ENCODE measurements at places on chromosomes 13 and 19.

- DNase-seq: no peak
These were observed 771.6 kb downstream of the EFNB2 start for GRCh38 chr13:105763851-105764250.

- DNase-seq: no peak
These were observed 977.5 kb upstream of the SPRY2 start for GRCh38 chr13:81318231-81319019.

- no peak for DNase-seq
These were observed 415.0 kb upstream of the SLITRK1 start for GRCh38 chr13:84297251-84297650.

DNA sequence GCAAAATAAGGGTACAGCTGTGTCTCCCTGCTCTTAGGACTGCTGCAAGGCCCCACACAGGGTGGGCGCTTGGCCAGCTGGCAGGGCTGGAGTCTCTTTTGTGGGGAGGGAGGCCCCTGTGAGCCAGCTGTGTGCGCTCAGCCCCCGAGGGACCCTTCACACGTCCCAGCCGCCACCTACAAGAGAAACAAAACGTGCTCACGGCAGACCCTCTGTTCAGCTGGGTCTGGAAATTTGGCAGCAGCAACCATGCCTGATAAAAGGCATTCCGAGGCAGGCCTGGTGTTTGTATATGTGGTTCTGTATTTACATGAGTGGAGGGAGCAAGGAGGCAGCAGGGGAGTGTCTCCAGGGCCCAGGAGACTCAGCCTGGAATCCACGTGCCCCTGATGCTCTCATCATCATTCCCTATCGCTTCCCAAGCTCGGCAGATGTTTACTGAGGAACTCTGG is 49.7 kb downstream of the CRTC1 start:
- no peak for DNase-seq

GRCh38 chr19:30731591-30731990 is 359.4 kb downstream of the ZNF536 start:
- no peak for DNase-seq

- DNase-seq: no peak
These were observed 6.7 kb downstream of the BCL3 start for GRCh38 chr19:44755219-44755618.

DNA sequence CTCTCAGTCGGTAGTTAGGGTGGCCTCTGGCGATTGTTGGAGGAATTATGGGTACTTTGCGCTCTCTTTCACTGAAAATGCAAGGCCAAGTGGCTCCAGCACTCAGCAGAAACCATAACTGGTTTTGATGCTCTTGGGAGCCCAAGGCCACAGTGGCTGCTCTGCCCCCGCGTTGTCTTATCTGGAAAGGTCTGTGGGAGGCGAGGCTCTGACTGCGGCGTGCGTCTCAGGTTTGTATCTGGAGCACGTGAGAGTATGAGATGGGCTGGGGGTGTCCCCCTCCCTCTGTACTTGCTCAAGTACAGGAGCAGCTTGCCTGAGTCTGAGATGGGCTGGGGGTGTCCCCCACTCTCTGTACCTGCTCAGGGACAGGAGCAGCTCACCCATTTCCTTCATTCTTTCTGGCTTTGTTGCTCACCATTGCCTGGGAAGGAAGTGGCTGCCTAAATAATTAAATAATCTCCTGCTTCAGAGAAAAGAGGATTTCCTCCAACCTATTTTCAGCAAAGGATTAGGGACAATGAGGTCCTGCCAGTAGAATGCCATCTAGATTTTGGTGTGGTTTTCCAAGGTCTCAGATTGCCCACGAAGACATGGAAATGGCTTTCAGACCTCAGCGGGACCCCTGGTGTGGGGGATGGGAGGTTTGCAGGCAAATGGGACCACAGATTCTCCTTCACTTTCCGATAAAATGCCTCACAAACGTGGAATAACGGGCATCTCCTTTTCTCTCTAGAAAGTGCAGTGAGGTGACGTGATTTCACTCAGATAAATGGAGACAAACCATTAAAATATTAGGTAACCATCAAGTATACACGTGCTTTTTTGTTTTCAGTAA is 14.7 kb downstream of the ATP11A start:
- DNase-seq: no peak

- DNase-seq: no peak
These were observed 14.4 kb upstream of the FBN3 start for GRCh38 chr19:8163759-8164158.

DNA sequence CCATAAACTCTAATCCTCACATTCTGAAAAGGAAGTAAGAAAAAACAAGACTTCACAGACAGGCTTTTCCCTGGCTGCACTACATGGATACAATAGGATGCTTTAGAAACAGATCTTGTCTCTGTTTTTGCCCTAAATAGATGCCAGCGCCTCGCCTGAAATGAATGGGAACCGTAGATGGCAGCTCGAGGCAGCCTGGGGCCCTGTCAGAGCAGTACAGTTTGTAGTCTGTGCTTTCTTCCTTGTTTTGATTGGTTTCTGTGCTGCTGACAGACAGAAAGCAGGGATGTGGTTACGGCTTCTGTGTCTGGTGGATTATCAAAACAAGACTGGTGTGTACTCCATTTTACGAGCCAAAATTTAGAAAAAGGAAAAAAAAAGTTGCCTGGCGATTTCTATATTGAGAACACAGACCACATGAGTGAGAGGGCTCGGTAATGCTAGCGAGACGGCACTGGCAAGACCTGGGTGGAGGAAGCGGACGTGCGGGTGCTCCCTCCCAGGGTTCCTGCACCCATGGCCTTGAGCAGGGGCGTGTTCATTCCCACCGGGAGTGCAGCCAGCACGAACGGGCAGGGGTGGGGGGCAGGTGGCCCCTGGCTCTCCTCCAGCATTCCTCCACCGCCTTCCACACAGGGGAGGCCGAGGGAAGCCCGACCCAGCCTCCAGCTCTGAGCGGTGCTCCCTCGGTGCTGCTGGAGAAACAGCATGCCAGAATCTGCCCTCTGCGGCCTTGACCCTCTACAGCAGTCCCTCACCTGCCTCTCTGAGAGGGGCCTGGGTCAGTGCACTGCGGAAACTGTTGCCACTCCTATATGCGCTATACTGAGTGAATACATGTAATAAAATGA is 37.6 kb upstream of the C1QTNF9 start:
- DNase-seq: no peak

DNA sequence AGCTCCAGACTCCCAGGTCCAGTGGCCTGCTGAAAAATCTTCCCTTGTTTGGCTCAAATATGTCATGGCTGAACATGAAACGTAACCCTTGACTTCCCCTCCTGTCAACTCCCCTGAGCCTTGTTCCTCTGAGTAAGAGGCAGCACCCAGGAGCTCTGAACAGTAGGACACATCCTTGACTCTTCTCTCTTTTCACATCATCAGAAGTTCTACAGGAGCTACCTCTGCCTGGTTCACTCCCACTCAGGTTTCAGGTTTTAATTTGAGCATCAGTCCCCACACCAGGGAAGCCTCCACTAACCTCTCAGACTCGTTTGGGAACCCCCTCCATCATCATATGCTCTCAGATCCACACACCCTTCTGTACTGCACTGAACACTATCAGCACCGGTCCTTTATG is 30.3 kb downstream of the ZNF823 start:
- DNase-seq: no peak

- DNase-seq: no peak
These were observed 13.2 kb downstream of the LNX2 start for GRCh38 chr13:27607125-27607524.

- DNase-seq: no peak
These were observed 54.0 kb upstream of the ATP12A start for GRCh38 chr13:24625870-24626849.

- no peak for DNase-seq
These were observed 30.2 kb upstream of the FREM2 start for GRCh38 chr13:38656699-38657098.

DNA sequence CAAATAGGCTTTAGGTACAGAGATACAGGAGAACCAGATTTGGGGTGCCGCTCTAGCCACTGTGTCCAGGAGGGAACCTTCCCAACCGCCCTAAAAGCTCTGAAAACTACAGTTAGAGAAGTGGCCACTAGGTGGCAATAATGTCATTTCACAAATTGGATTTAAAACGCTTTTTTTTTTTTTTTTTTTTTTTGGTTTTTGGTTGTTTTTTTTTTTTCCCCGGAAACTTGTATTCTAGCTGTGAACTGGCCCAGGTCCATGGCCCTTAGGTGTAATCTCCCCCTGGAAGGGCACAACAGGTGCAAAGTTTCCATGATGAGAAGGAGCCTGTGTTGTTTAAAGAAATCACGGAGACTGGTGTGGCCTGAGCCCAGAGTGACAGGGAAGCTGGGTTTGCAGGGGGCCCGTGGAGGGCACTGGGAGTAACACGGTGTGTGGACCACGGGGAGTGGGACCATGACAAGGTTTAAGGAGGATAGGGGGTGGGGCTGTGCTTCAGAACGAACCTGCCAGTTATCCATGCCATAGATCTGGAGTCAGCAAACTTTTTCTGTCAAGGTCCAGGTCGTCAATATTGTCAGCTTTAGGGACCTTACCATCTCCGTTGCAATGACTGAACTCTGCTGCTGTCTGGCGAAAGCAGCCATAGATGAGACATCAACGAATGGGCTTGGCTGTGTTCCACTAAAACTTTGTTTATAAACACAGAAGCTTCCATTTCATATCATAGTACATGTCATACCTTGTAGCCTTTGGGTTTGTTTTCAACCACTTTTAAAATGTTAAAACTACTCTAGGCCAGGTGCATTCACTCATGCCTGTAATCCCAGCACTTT is 10.1 kb downstream of the OR1I1 start:
- DNase-seq: peak; percentile 32

- DNase-seq: no peak
These were observed 6.9 kb upstream of the LTBP4 start for GRCh38 chr19:40594255-40594654.

DNA sequence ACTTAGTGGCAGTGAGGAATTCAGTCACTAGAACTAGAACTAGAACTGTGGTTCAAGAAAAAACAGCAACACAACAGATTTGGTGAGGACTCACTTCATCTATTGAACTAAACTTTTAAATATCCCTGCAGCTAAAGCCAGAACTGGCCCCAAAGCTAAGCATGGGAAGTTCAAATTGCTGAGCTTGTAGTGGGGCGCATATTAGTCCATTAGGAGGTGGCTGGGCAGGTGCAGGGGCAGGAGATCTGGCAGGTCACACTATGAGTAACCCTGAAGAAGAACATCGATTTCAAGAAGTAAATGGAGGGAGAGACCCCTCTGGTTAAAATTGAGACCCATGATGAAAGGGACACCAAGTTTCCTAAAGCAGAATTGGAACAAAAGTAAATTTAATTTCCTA is 73.8 kb upstream of the UBAC2 start:
- no peak for DNase-seq

GRCh38 chr19:40252395-40252794 is 25.9 kb upstream of the CCNP start:
- no peak for DNase-seq

DNA sequence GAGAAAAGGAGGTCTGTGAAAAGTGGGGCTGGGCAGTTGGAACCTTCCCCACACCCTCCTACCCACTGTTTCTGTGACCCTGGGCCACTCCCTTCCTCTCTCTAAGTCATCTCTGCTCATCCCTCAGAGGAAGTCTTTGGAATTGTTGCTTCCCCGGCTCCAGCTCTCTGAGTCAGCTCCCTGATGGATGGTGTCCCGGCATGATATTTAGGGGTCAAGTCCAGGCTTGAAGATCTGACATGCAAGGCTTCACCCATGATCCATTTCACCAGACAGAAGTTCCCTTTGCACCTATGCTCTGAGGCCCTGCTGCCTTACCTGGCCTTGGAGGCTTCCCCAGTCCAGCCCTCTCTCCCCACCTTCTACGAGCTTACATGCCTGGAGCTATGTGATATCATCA is 13.3 kb downstream of the EXOC3L2 start:
- DNase-seq: no peak
